ENCODE measurements at places on chromosomes 5 and 9.

- DNase-seq: peak; percentile 41
Measured at GRCh38 chr5:123809594-123810221, 297.7 kb downstream of the CSNK1G3 start.

DNA sequence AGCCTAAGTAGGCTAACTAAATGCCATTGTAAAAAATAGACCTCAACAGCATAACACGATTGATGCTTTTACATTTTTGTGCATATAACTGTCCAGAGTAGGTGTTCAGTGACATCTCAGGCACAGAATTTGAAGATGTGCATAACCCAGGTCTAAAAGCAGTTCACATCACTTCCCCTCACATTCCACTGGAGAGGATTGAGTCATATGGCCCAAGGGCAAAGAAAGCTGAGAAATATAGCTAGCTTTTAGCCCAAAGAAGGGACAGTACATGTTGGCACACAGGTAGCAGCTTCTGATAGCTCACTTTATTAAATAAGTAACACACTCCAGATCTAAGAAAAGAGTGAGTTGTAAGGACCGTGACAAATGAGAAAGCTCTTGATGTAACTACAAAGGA lies 2259.5 kb upstream of the WWC1 start:
- DNase-seq: no peak

DNA sequence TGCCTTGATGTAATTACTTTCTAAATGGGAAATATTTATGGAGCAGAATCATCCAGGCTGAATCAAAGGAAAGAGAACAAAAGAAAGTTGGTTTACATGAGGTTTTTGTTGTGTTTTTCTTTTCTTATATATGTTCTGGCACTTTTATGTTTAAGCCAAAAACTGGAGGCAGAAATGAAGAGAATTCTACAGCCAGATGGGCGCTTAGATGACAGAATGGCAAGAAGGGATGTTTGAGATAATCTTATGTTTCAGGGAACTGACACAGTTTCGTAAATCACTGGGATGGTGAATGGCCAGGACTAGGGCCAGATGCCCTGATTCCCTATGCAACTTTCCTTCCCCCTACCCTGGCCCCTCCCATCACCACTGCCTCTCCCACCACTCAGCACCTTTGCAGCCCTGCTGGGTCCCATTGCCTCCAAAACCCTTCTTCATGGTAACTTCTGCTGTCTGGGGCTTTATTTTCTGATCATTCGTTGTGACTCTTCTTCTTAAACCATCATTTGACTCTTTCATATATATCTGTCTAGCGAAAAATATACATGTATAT lies 111.8 kb downstream of the EFNA5 start:
- no peak for DNase-seq

DNA sequence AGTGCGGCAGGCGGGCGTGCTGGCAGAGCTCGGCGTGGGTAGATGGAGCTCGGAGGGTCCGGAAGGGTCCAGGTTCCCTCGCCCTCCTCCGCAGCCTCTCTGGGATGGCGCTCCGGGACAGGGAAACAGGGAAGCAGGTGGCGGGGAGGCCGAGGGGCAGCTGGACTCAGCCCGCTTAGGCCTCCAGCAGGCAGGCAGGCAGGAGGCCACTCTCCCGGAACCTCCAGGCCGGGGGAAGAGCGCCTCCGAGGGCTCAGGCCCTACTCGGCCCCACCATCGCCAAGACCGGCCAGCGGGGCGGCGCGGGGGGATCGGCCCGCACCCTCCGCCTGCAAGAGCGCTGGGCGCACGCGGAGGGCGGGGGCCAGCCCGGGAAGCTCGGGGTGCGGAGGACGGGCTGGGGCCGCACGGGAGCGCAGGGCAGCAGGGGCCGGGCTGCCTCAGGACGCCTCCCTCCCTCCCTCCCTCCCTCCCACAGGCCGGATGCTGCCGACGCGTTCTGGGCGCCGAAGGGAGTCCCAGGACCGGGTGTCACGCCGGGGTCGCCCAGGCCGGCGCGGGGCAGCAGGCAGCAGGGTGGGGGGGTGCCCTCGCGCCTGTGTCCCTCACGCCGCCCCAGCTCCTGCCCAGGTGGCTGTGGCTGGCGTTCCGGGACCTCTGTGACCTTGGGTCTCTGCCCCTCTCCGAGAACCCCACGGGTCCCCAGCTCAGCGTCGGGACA lies 977 bp downstream of the MGAT4B start:
- DNase-seq: no peak

DNA sequence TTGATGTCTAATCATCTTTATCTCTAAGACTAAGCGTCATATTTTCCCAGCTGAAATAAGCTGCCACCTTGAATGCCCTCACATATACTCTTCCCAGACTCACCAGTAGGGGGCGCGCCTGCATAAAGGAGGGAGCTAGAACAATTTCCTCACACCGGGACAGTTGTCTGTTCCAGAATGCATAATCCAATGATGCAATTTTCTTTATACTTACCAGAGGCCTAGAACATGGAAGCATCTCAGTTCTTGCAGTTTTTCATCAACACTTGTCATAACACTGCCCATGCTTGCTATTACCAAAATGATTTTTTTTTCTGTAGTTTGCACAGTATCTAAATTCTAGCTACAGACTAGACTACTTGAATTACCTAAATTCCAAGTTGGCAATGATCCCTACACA lies 203.9 kb downstream of the FRMD3 start:
- peak; percentile 73 for DNase-seq

- peak; percentile 71 for DNase-seq
Measured at GRCh38 chr5:143886651-143887638, 75.0 kb downstream of the HMHB1 start.

DNA sequence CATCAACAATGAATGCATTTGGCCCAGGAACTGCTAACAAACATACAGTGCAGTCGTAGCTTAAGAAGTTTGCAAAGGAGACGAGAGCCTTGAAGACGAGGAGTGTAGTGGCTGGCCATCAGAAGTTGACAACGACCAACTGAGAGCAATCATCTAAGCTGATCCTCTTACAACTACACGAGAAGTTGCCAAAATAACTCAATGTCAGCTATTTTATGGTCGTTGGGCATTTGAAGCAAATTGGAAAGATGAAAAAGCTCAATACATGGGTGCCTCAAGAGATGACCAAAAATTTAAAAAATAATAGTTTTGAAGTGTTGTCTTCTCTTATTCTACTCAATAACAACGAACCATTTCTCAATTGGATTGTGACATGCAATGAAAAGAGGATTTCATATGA lies 757.7 kb upstream of the CHD1 start:
- DNase-seq: no peak
